ENCODE measurements at places on chromosomes 4 and X.

DNA sequence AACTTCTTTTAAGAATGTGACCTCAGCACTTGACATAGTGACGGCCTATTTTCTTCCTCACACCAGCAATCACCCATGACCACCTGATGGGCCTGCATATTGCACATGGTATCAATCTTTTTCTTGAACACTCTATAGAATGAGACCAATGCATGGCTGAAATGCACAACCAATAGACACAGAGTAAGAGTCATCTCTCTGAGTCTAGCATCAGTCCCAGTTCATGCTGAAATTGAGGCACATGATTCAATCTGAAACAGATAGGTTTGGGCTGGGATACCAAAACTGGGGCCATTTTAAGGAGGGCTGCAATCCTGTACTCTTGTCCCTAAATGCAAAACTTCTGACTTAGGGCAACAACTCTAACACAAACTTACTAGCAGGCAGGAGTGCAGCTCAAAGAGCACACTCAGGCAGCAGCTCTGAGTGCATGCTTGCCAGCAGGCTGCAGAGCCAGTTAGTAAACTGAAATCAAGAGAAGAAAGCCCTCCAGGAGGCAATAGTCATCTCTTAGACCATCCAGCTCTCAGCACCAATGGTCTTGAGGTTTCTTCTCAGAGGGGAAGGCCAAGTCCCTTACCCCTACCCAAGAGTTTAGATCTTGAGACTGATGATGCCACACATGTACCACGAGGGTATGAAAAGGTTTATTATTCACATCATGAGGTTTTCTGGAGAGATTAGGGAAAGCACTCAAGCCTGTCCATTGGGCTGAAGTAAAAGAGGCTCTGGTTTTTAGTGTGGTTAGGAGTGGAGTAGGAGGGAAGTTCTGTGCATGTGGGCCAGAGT lies 24.7 kb upstream of the GPR101 start:
- DNase-seq: no peak

DNA sequence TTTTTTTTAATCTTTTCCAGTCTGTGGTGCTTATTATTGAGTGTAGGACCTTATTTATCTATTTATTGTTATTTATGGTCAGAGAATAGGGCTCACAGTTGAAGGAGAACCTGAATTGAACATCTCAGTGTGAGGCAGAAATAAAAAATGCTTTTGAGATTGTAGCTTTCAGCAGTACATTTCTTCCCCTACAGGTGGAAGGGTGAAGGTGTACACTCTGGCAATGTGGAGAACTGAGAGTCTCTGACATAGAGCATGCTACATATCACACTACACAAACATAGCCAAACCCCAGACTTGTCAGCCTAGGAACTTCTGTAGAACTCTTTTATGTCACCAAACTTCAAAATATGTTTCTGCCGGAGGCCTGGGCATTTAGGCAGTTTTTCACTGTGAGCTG lies 140.2 kb downstream of the STIM2 start:
- no peak for DNase-seq

GRCh38 chr4:89509708-89510281 lies 202.2 kb upstream of the GPRIN3 start:
- no peak for DNase-seq

GRCh38 chr4:152807294-152807829 lies 27.6 kb downstream of the ARFIP1 start:
- no peak for DNase-seq

GRCh38 chrX:10902001-10902400 lies 209.1 kb upstream of the HCCS start:
- DNase-seq: no peak

GRCh38 chrX:40090050-40090804 lies 7.5 kb downstream of the BCOR start:
- no peak for DNase-seq

DNA sequence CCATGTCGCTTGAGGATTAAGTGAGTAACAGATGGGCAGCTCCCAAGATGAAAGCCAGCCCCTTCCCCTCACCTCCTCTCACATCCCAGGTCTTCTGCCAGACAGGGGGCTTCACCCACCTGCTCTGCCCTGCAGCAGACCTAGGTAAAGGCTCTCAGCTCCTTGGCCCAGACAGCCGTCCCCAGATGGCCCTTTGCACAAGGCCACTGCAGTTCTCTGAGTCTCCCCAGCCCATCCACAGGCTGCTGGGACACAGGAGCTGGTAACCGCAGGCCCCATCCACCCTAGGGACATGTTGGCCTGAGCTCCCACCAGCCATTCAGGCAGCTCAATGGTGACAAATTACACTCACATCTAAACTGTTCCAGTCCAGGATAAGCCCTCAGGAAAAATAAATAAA lies 15.3 kb downstream of the C4orf50 start:
- no peak for DNase-seq

- peak; percentile 59 for DNase-seq
Observed at GRCh38 chr4:111512081-111512783, 633.0 kb upstream of the FAM241A start.

- no peak for DNase-seq
Observed at GRCh38 chr4:154492288-154492687, 689 bp upstream of the DCHS2 start.

- no peak for DNase-seq
Observed at GRCh38 chr4:59971952-59972351, 1228.2 kb upstream of the ADGRL3 start.

DNA sequence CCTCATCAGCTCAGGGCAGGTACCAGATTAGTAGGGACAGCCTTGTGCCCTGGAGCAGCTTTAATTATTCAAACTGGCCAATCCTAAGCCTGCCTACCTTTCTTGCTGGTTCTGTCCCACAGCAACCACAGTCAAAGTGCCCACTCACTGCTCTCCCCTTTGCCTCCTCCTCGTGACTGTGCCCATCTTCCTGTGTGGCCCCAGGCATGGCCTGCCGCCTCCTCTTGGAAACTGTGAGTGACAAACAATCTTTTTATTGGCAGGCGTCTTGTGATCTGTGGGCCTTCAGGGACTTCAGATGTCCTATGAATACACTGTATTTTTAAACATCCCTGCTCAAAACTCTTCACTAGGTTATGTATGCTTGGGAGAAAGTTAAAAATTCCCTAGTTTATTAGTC lies 22.8 kb upstream of the NSG1 start:
- DNase-seq: no peak

GRCh38 chr4:157128395-157128794 lies 52.4 kb downstream of the GLRB start:
- peak; percentile 13 for DNase-seq

GRCh38 chr4:175422331-175422730 lies 389.7 kb downstream of the GPM6A start:
- DNase-seq: no peak

DNA sequence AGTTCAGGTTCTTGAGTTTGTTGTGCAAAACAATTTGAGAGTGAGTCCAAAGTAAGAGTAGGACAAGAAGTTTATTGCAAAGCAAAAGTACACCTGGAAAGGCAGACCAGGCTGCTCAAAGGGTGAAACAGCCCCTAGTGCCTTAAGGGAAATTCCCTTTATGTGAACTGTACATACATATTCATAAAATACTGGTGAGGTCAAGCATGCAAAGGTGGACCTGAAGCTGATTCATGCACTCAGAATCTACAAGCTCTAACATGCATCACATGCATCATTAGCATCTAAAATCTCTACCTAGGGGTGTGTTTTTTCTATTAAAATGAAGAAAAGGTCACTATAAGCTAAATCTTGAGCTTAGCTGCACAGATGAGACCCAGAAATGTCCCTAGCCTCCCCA lies 266.9 kb downstream of the SPATA18 start:
- DNase-seq: no peak

- no peak for DNase-seq
Observed at GRCh38 chr4:168484626-168485025, 4.3 kb upstream of the DDX60L start.

DNA sequence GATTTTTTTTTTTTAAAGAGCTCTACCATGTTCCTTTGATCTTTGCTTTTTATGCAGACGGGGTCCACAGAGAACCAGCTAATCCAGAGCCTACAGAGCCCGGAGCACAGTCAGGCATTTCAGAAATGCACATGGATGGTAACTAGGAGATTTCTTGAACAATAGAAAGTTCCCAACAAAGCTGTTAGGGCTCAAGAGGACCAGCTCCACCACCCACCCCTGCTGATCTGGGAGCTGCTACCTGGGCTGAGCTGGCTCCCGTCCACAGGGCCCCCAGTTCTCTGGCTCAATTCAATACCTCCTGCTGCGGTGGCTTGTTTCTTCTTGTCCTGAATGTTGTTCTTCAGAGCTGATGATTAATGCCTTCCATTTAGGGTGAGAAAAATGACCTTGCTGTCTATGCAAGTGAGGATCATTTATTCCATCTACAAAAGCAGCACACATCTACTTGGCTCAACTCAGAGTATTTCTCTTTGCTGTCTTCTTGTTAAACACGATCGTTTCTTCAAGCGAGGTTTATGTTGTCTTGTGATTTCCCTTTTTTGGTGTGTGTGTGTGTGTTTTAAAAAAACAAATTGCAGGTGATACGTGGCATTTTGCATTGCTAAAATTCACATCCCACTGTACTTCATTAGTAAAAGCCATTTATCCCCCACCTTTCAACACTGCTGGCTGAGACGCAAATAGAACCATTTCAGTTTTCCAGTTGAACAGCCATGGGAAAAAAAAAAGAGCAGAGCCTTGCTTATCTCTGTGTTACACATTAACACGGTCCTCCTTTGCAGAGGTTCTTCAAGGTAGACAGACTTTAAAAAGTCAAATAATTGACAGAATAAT lies 31.3 kb downstream of the IGFBP7 start:
- DNase-seq: no peak

DNA sequence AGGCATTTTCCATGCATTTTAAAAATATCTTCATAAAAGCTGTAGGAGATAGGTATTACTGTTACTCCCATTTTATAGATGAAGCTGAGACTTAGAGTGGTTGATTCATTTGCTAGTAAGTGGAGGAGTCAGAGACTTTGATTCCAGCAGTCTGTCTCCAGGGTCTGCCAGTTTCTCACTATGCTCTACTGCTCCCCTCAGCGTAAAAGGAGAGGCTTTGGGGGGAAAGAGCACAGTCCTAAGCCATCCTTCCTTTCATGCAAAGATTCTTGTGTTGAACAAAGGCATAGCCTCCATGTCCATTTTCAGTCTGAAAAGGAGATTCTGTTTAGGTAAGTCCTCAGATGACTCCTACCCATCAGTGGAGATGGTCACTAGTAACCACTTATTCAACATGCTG lies 117.7 kb upstream of the TMEM150C start:
- no peak for DNase-seq

DNA sequence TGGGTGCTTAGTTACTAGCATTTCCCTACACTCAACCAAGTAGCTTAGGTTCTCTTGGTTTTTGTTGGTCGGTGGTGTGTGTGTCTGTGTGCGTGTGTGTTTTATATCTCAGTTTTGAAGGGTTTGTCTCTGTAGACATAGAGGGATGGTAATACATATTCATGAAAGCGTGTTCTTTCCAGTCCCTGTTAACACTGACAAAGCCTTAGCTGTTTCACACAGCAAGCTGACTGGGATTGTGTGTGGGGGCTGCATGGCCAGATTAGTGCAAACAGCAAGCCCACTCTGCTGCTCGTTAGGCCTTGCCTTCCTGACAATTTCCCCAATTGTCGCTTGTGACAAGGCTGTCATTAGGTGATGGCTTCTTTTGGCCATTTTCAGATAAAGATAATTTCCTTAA lies 43.9 kb downstream of the ALPK1 start:
- DNase-seq: no peak

DNA sequence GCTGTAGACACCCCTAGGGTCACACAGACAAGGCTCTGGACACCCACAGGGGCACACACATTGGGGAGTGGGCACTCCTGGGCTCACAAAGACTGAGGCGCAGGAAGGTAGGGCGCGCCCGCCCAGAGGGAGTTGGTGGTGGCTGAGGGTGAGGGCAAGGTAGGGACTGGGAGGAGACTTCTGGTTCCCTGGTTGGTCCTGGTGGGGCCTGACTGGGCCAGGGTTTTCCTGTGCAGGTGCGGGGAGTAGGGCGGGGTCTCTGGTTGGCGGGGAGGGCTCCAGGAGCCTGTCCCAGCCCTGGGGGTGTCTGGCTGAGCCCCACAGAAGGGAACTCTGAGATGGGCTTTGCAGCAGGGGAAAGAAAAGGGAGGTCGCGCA lies 6.7 kb upstream of the WAS start:
- DNase-seq: no peak

- DNase-seq: no peak
Observed at GRCh38 chrX:96551322-96551872, 133.2 kb upstream of the DIAPH2 start.

GRCh38 chrX:41055740-41056139 lies 29.5 kb upstream of the USP9X start:
- DNase-seq: no peak

DNA sequence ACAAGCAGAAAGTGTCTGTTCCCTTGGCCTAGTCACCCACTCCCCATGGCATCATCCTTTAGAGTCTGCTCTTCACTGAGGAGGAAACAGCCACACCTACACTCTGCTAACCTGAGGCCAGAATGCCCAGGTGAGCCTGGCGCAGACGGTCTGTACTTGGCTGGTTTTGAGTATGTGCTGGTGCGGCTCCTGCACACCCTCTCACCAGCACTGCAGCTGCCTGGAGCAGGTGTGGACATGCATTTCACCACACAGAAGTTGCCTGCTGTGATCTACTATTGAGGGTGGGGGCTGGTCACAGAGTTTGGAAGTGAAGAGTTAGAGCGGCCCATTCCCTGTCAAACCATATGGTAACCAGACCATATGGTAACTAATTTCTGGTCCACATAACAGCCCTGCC lies 39.5 kb downstream of the KANTR start:
- no peak for DNase-seq

GRCh38 chr4:70721747-70722146 lies at the start of gene RUFY3:
Gene RUFY3, plus strand, starts transcription at chr4:70721964. Its CDS starts 610 bp downstream, at chr4:70722574.
- no peak for DNase-seq

- DNase-seq: no peak
Observed at GRCh38 chrX:20756585-20756984, 489.9 kb upstream of the RPS6KA3 start.

GRCh38 chr4:181962321-181962720 lies 280.9 kb upstream of the TENM3 start:
- DNase-seq: no peak
